ENCODE measurements at places on chromosomes 16 and 17.

DNA sequence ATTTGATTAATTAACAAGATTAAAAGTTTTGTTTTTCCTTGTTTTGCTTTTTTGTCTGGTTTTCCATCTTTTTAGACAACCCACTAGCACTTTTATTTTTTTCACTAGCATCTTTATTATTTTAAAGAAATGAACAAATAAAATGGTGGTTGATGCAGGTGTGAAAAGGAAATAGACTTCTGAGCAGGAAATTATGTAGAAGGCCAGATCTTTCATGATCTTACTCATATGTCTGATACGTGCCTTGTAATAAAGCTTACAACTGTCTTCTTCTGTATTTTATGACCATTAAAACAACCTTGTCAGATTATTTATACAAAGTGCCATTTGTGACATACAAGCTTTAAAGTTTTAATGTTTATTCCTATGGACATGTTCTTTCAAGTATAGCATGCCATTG is 6.3 kb downstream of the SLFN12L start:
- DNase-seq = no peak

DNA sequence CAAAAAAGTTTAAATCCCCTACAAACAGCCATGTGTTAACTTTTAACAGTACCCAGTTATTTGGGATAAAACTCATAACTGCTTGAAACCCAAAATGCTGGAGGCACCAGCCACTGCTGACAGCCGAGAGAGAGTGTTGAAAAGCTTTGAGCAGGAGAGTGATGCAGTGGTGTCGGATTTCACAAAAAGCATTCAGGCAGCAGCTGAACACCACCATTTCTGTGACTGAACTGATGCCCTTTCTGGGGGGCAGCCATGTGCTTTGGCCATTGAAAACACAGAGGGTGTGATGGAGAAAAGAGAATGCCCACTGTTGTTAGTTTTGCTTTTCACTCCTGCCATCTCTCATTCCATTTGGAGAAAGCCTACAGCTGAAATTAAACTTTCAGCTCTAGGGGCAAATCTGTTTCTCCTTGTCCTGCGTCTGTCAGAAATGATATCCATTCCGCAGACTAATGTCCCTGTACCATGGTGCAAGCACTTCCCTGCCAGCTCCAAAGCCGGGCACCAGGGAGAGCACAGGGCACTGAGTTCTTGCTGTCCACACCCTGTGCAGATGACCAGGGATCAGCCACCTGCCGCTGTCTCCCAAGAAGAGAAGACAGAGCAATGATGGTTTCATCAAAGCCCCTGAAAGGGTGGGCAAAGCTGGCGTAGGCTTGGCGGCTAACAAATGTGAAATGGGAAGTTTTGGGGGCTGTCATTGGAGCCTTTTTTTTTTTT is 16.6 kb upstream of the MLYCD start:
- DNase-seq = no peak

DNA sequence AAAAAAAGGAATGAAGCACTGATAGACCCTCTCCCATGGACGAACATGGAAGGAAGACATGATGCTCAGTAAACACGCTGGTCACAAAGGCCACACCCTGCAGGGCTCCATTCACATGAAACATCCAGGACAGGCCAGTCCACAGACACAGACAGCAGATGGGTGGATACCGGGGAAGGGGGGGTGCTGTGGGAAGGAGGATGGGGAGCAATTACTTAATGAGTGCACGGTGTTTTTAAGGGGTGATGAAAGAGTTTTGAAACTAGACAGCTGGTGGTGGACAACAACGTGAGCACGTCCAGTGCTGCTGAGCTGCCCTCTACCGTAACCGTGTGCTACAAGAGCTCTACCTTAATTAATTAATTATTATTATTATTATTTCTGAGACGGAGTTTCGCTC is 6.0 kb upstream of the SLC16A3 start:
- DNase-seq = no peak

GRCh38 chr17:36720131-36720530 is 118.7 kb downstream of the MRM1 start:
- no peak for DNase-seq

GRCh38 chr17:7445619-7445968 is 733 bp downstream of the CHRNB1 start:
- peak; percentile 35 for DNase-seq

DNA sequence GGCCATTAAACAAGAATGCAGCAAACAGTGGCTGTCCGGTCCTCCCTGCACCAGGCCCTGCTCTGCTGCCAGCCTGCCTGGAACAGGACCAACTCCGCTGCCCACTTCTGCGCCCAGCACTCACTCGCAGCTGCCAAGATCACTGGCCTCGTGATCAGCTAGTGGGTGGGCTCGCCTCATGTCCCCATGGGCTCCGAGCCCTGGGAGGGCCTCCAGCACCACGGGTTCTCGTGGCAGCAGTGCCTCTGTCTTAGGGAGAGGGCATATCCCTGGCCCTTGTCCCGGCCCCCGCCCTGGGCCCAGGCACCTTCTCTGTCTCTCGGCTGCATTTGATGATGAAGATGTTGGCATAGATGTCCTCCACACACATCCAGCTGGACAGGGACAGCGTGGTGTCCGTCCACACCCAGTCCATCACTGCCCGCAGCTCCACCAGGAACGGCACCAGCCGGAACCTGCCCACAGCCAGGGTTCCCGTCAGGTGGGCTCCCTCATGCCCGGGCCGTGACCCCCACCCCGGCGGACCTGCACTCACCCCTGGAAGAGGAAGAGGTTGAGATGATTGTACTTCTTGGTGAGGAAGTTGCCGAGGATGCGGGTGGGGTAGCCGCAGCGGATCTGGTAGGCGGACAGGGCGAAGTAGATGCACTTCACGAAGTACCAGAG is 13.1 kb downstream of the CTU2 start:
- no peak for DNase-seq

- no peak for DNase-seq
Measured at GRCh38 chr16:82993415-82993814, 366.6 kb downstream of the CDH13 start.

- DNase-seq = no peak
Measured at GRCh38 chr17:79890706-79891105, 51.5 kb upstream of the CBX4 start.

DNA sequence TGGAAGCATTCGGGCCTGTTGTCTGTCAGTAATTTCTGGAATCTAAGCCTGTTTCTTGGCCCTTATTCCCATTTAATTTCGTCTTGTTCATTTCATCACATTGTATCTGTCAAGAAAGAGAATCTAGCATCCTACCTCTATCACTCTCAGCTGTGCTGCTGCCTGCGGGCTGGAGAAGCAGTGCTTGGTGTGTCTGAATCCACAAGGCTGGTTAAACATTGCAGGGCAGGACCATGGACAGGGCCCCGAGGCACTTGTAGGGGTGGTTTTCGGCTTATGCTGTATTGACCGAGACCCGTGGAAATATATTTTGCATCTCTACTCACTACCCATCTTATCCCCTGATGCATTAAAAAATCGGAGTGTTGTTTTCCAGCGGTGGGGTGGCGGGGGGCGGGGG is 3.1 kb downstream of the RAB11FIP4 start:
- DNase-seq = peak; percentile 41

DNA sequence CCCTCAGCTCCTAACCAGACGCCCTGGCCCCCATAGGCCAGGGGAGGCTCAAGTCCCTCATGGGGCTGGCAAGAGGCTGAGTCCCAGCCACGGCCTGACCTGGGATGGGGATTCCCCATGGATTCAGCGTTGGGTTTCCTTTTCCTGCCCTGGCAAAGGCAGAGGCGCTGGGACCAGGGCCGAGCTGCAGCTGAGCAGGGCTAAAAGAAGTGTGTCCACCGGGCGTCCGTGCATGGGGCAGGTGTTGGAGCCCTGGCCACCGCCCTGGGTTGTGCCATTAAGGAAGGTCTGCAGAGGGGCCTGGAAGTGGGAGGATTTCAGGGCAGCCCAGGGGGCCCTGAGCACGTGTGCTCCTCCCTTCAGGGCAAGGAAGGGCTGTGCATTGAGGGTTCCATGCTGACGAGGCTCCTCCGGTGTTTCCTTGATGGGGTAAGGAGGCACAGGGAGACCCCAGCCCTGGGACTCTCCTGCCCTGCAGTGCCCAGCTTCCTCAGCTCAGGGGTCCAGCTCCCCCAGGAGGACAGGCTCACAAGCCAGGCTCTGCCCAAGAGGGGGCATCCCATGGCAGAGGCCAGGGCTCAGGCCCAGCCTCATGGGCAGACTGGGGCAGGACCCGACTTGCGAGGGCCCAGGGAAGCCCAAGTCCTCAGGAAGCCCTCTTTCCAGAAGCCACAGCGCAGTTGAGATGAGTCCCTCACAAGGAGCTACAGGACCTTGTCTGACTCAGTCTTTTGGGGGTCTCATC is 10.1 kb downstream of the TBC1D26 start:
- DNase-seq = no peak

DNA sequence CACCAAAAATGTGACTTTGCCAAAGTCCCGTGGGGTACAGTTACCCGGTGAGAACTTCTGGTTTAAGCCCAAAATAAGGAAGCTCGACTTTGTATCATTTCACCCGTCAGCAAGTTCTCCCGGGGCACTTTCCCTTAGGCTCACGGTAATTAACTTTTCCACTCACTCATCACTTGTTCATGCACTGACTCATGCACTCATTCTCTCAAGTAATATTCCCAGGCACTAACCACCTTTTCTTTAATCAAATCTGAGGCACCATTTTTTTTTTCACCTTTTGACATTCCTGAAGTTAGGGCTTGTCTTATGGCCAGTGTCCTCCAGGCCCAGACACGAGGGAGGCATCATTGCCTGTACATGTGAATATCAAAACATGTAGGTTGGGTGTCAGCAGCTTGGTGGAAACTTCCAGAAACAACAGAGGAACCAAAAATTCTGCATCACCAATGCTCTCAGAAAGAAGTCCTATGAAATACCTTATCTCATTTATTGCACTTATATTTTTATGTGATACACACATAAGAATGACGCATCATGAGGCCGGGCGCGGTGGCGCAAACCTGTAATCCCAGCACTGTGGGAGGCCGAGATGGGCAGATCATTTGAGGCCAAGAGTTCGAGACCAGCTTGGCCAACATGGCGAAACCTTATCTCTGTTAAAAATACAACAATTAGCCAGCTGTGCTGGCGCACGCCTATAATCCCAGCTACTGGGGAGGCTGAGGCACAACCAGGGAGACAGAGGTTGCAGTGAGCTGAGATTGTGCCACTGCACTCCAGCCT is 36.1 kb upstream of the ATP2C2 start:
- DNase-seq = no peak

DNA sequence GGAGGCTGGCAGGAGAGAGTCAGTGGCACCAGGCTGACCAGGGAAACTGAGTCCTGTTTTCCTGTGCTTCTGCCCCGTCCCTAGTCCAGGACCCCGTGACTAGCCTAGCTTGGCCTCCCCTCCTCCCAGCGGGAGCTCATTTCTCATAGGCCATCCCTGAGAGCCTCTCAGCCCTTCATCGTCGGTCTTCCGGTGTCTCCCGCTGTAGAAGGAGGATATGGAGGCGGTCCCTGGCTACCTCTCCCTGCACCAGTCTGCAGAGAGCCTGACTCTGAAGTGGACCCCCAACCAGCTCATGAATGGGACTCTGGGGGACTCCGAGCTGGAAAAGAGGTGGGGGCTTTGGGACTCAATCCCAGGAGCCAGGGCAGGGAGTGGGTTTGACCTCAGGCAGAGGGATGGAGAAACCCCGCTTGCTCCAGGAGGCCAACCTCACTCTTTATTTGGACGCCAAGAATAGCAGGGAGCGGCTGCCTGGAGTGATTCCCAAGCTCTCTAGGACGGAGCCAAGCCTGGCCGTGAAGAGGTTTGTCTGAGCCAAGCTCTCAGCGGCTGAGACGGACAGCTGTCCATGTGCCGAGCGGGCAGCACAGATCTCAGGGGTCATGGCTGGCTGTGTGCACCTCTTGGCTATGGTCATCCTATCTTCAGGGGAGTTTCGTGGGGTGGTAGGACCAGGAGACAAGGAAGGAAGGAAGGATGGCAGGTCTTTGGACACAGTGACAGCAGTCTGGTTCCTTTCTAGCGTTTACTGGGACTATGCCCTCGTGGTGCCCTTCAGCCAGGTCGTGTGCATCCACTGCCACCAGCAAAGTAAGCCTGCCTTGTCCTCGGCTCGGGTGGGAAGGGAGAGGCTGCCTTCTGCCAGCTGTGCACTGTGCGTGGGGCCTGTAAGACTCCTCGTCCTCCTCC is 26.8 kb downstream of the SGSM2 start:
- DNase-seq = no peak

DNA sequence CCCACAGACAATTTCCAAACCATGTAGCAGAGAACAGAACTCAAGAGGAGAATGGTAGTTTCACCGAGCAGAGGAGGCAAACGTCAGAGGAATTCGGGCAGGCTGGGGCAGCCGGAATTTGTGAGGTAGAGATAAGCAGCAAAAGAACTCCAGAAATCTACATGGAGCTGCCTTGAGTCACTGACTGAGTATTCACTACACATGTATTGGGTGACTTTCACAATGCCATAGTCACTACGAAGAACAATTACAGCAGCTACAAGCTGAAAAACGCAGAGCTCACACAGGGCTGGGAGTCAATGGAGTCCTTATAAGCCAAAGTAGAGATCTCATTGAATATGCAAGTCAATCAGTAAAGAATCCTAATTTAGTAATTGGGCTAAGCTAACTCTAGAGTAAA is 13.4 kb downstream of the CMC2 start:
- no peak for DNase-seq

GRCh38 chr17:31918701-31919128 is 17.2 kb upstream of the UTP6 start:
- no peak for DNase-seq

DNA sequence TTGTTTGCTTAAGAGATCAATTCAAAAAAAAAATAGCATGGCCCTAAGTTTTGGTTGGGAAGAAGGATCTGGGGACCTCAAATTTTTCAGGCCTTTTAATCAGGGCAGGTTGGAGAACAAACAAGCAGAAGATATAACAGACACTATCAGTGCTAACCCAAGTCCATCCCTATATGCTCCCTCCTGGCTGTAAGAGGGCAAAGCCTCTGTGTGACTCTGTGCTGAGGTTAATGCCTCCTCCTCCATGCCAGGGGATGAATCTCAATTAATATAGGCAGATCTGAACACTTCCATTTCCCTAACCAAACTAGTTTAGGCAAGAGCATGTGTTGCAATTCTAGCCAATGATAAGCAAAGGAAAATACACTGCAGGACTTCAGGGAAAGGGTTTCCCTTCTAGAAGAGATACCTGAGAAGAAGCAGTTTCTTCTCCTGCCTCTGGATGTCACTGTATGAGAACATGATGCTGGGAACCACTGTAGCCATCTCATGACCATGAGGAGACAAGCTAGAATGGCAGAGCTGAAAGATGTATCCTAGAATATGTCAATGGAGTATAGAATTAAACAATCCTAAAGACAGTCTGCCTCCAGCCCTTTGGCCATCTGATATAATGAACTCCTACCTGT is 76.0 kb downstream of the CHD9NB start:
- DNase-seq = no peak

- DNase-seq = no peak
Measured at GRCh38 chr17:78369791-78370381, 8.6 kb upstream of the PGS1 start.
